ENCODE measurements at places on chromosomes 12 and 14.

DNA sequence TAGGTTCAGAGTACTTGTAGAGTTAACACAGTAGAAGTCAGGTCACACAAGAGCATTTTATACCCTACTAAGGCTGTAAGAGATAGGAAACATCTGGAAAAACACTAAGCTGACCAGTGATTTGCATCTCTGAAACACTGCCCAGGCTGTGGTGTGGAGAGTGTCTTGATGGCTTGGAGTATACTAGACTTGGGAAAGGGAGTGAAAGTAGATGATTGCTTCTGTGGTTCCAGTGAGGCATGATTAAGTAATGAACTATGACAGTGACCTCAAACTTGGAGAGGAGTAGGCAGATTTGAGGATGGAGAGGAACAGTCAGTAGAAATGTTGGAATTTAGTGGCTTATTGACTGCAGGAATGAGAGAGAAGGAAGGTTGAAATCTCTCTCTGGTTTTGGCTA is 201.2 kb downstream of the FLRT2 start:
- DNase-seq: no peak

- DNase-seq: no peak
Observed at GRCh38 chr12:124588751-124589267, 21.4 kb upstream of the NCOR2 start.

DNA sequence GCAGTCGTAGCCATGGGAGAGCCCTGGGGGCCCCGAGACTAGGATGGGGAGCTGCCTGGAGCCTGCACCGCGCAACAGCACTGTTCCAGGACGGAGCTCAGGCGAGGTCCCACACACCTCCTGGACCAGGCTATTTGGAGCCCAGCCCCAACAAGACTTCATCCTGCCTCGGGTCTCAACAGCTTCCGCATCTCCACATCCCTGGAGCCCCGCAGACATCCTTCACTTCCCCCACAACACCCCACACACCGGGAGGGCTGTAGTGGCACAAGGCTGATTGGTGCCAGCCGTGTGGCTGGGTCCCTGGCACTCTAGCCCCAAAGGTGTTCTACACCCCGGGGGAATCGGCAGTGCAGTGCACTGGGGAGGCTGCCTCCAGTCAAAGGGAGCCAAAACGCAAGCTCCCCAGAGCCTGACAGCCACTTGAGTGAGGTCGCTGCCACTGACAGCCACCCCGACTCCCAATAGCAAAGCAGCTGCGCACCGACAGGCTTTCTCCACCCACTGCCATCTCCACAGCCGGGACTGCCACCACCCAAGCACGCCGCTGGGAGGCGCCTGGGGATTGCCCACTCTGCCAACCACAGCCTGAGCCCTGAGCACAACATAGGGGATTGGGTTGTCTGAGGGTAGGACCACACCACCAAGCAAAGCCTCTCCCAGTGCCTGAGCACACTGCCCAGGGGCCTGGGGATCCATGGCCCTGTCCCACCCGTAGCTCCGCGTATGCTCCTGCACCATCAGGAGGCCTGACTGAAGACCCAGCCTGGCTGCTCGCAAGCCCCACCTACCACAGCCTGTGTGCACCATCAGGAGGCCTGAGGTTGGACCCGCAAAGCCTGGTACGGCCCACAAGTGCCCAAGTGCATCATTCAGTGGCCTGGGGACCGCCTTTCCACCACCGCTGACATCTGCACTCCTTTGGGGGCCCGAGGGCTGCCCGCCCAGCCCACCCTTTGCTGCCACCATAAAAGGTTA is 13.2 kb upstream of the KLRF1 start:
- no peak for DNase-seq

DNA sequence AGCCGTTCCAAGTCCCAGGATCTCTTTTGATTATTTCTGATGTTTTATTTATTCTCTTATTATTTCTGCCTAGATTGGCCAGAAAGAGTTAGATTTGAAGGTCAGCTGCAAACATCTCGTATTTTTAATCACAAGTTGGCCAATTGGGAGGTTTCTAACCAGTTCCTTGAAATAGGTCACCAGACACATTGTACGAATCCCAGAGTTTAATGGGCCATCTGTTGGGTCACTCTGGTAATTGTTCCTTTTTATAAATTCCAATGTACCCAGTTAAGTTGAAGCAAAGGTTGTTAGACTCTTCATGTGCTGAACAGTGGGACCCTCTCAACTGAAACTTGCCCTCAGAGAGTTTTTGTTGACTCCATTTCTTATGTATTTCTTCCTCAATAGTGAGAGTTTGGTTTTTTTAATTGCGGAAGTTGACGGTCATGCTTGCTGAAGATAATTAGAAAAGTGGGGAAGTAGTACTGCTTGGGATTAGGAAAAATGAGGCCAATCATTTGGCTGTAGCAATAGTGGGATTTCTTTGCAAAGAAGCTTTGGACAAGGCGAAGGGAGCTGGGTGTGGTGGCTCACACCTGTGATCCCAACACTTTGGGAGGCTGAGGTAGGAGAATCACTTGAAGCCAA is 382.7 kb upstream of the RGS6 start:
- DNase-seq: no peak

DNA sequence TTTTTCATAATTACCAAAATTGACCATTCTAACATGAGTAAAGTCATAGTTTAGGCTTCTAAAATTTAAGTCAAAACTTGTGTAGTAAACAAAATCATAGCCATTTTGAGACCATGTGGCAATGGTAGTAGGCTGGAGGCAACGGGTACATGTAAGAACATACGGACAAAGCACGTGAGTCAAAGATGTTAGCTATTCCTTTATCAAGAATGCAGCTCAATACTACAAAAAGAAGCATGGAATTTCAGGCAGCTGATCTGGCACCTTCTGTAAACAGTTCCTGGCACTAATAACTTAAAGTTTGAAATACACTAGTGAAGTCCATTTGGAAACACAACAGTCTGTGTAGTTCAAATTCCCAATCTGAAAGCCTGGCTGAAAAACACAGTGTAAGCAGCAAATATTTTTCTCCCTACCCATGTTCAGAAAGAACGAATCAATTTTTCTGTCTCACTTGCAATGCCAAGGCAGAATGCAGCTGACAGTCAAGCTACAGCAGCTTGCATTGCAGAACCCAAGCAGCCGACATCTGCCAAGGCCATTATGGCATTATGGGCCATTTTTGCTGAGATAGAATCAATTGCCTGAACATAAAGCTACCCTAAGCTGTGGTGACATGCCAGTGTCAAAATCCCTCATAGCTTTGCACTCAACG is 29.3 kb downstream of the MYF5 start:
- no peak for DNase-seq

GRCh38 chr14:89724628-89724960 is 229.9 kb downstream of the EFCAB11 start:
- no peak for DNase-seq

GRCh38 chr12:55467836-55468235 is 2.1 kb downstream of the OR6C70 start:
- no peak for DNase-seq

GRCh38 chr12:121513464-121514183 is 67.2 kb downstream of the KDM2B start:
- DNase-seq: no peak

- no peak for DNase-seq
Observed at GRCh38 chr12:1013618-1014489, 22.8 kb downstream of the ERC1 start.

- no peak for DNase-seq
Observed at GRCh38 chr14:38737686-38738407, 365.2 kb downstream of the SEC23A start.

GRCh38 chr14:89429199-89430181 is 12.5 kb upstream of the FOXN3 start:
- no peak for DNase-seq

DNA sequence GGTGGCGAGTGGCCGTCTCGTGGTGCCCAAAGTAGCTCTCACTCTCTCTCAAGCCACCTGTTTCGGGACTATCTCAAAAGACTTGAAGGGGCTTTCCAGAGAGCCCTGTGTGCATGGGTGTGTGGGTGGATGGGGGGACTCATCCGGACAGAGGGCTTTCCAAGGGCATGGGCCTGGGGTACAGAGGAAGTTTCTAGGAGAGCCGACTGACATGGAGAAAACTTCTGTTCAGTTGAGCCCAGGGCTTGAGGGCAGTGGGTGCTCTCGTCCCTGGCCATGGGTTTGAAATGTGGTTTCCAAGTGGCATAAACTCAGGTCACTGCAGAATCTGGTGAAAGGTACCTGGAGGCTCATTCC is 47.4 kb upstream of the MEG3 start:
- DNase-seq: peak; percentile 39

GRCh38 chr12:57216014-57216911 is at the start of gene NXPH4:
TSS of gene NXPH4 (plus strand) at chr12:57216794. CDS start at chr12:57216970, 176 bp downstream.
- DNase-seq: no peak

Data from type B pancreatic cell (in vitro differentiated cells).